Kasumi-1 (cell line): ENCODE measurements at places on chromosomes 1 and 21.

DNA sequence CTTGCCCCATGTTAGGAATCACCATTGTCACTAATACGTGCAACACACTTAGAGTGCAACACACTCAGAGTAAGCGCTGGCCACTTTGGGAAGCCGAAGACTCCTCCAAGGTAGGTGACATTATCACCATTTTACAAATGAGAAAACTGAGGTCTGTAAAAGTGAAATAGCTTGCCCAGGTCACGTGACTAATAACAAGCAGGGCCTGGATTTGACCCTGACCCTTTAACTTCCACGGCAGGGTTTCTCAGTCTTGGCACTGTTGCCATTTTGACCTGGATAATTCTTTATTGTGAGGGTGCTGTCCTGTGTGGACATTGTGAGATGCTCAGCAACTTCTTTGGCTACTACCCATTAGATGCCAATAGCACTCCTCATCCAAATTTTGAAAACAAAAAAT, 7.8 kb upstream of the GPR88 start:
- DNase-seq: no peak

DNA sequence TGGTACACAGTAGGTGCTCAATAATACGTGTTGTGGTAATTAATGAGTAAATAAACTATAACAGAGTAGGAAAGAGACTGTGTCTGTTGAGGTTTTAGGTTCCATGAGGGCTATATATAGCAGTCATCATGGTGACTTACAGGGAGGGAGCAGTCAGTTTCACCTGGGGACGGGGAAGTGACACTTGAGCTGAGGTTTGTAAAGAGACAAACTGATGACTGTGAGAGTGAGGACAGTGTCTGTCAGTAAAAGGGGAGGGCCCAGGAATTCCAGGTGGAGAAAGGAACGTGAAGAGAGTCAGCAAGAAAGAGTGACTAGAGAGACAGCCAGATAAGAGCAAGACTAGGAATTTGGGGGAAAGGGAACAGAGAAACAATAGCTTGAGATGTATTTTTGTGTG, 30.2 kb downstream of the ABCA4 start:
- no peak for DNase-seq

- no peak for DNase-seq
Measured at GRCh38 chr1:47745715-47746609, 251.2 kb downstream of the TRABD2B start.

- peak; percentile 75 for DNase-seq
Measured at GRCh38 chr1:179883040-179883744, 1.1 kb downstream of the TOR1AIP1 start.

DNA sequence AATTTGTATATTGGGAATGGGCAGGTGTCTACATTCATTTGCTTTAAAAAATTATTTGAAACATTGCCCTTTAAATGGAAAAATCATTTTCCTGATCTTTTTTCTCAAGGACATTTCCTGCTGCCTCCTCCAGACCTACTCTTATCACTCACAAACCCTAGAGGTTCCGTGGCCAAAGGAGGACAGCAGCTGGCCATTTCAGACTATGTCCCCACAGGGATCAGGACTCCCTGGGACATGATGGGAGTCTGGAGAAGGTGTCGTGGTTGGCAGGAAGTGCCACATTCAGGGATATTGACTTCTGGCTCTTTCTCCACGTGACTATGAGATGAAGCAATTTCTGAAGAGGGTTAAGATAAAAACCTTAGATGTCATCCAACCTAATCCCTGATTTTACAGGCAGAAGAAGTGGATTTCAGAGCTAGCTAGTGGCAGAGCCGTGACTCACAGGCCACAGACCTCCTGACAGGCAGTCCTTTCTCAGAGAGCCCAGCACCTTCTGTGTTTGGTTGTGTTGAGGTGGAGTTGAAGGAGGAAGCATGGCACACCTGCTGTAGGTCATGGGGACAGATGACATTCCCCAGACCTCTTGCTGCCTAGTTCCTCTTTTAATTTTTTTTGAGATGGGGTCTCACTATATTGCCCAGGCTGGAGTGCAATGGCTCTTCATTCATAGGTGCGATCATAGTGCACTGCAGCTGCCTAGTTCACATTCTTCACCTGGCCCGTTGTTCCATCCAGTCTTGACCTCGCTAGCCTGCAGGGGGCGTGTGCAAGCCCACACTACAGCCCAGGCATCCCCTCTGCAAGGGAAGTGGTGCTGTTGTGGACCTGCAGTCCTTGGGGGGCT, 25.5 kb upstream of the IL10 start:
- peak; percentile 35 for DNase-seq
